ENCODE measurements at places on chromosomes 11 and 22. TPM values are rescaled to one million over a fixed set of nuclear protein-coding genes. Genes with fewer than 3 reads are reported as not detected.
A peak's percentile ranks its signal among the peaks of the same experiment; 100 is the strongest.

GRCh38 chr22:38655519-38656255 is 505 bp downstream of the FAM227A start:
- H3K4me1 ChIP-seq = peaks cover 21% of the 10 kb centered on the region
- DNase-seq = no peak
- H3K4me3 ChIP-seq = peak overlapping the region; percentile 94
- no peaks in the 10 kb centered on the region for H3K36me3 ChIP-seq
- H3K27me3 ChIP-seq = no peaks in the 10 kb centered on the region
- H3K27ac ChIP-seq = peak overlapping the region; percentile 96

- no peak overlapping the region for H3K27ac ChIP-seq
- H3K4me3 ChIP-seq = no peak overlapping the region
- no peak for DNase-seq
- no peaks in the 10 kb centered on the region for H3K36me3 ChIP-seq
These were observed 4.6 kb downstream of the FGF4 start for GRCh38 chr11:69770540-69770939.

GRCh38 chr22:37043828-37044538 is 7.6 kb upstream of the KCTD17 start:
- peaks cover 2% of the 10 kb centered on the region for H3K4me1 ChIP-seq
- H3K36me3 ChIP-seq = no peaks in the 10 kb centered on the region
- H3K27ac ChIP-seq = no peak overlapping the region
- H3K27me3 ChIP-seq = peaks cover 19% of the 10 kb centered on the region
- DNase-seq = peak; percentile 27
- H3K4me3 ChIP-seq = no peak overlapping the region

- no peaks in the 10 kb centered on the region for H3K36me3 ChIP-seq
- H3K27me3 ChIP-seq = no peaks in the 10 kb centered on the region
- DNase-seq = no peak
- H3K4me1 ChIP-seq = no peaks in the 10 kb centered on the region
These were observed 102.5 kb downstream of the KCNA4 start for GRCh38 chr11:29914203-29914930.

DNA sequence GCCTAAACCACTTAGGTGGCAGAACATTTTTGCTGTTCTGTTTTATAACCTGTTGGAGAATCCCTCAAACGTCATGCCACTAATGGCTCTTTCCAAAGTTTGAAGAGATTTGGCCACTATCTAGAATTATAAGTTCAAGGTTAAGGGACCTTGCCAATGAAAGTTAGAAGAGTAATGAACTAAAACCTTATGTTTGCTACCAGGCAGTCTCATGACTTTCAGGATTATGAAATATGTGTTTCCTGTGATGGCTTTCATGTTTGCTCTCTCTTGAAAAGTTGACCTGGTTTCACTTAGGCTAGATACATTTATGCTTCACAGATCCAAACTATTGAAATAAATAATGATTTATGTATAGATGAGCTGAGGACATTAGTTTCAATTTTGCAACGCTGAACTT is 340.0 kb downstream of the LRRC4C start:
- no peak for DNase-seq
- no peaks in the 10 kb centered on the region for H3K27me3 ChIP-seq
- H3K27ac ChIP-seq = no peak overlapping the region
- no peaks in the 10 kb centered on the region for H3K36me3 ChIP-seq
- no peaks in the 10 kb centered on the region for H3K4me1 ChIP-seq

- no peak for DNase-seq
- H3K36me3 ChIP-seq = peaks cover 2% of the 10 kb centered on the region
- H3K27ac ChIP-seq = peak overlapping the region; percentile 96
- H3K4me3 ChIP-seq = peak overlapping the region; percentile 50
- H3K27me3 ChIP-seq = no peaks in the 10 kb centered on the region
These were observed 72.9 kb upstream of the WNT7B start for GRCh38 chr22:46049726-46050450.

GRCh38 chr11:86932259-86932585 is 23.0 kb downstream of the FZD4 start:
- H3K4me3 ChIP-seq = no peak overlapping the region
- H3K27me3 ChIP-seq = no peaks in the 10 kb centered on the region
- peaks cover 3% of the 10 kb centered on the region for H3K4me1 ChIP-seq
- no peak for DNase-seq
- H3K27ac ChIP-seq = no peak overlapping the region

- peaks cover 50% of the 10 kb centered on the region for H3K27me3 ChIP-seq
- no peak overlapping the region for H3K4me3 ChIP-seq
- no peak overlapping the region for H3K27ac ChIP-seq
- peaks cover 3% of the 10 kb centered on the region for H3K4me1 ChIP-seq
- H3K36me3 ChIP-seq = peaks cover 2% of the 10 kb centered on the region
These were observed 91.5 kb upstream of the TBCEL start for GRCh38 chr11:120932305-120932915.

DNA sequence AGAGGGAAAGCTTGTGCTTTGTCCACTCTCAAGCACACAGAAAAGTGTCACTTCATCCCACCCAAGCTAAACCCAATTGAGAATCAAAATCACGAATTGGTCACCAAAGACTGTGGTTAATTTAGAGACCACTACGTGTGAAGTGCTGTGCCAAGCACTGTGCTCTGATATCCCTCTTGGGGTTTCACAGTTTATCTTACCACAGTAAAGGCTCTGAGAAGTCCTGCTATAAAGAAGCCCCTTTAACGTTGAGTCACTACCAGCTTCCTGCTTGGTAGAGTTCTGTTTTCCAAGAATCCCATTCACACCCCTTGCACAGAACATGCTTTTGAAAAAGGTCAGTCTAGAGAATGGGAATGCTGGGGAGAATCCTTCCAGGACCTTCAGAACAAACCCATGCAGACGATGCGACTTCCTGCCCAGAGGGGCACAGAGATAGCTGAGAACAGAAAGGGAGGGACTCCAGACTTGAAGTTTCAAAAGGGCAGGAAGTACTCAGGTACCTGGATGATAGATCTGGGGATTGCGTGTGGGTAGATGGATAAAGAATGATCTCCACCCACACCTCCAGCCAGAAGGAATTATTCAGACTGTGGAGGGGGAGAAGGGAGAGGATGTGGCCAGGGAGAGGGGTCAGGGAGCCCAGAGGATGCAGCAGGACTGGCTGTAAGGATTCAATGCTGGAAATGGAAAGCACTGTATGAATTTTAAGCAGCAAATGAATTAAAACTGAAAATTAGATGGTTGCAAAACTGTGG is 18.1 kb upstream of the TSPAN18 start:
- no peaks in the 10 kb centered on the region for H3K27me3 ChIP-seq
- H3K36me3 ChIP-seq = peaks cover 3% of the 10 kb centered on the region
- peaks cover 21% of the 10 kb centered on the region for H3K4me1 ChIP-seq
- DNase-seq = no peak

DNA sequence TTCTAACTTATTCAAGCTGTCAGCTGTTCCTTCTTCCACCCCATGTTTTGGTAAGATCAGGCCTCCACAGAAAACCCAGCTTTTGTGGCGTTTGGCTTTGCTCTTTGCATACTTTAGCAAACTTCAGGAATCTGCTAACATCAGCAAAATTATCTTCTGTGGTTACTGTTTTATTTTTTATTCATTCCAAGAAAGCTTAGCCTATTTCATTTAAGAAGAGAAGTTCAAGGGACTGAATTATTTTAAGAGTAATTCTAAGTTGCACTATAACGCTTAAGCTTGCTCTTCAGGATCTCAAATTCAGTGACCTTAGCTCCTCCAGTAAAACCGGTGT is 1.1 kb downstream of the JHY start:
- peaks cover 5% of the 10 kb centered on the region for H3K36me3 ChIP-seq
- peak overlapping the region; percentile 87 for H3K27ac ChIP-seq
- no peaks in the 10 kb centered on the region for H3K27me3 ChIP-seq
- H3K4me3 ChIP-seq = peak overlapping the region; percentile 87
- DNase-seq = no peak
- peaks cover 22% of the 10 kb centered on the region for H3K4me1 ChIP-seq

DNA sequence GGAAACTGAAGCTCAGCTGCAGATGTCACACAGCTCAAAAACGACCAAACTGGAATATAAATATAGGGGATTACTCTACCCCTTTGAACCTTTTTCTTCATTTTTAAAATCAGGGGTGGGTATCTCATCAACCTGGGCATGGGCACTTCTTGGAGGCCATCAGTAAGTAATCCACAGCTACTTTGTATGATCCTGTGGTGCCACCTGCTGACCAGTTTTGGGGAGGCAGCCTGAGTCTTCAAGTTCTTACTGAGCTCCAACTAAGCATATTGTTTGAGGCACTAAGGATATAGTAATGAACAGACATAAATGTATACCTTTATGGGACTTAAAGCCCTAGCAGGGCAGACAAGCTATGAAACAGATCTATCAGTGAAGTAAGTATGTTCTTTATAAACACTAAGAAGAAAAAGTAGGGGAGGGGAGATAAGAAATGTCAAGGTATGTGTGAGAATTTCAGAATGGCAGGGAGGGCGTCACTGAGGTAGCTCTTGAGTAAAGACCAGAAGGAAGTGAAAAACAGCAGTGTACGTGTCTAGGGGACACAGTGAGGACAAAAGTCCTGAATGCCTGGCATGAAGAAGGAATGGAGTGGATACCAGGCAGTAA is 18.4 kb downstream of the TUB start:
- H3K27me3 ChIP-seq = no peaks in the 10 kb centered on the region
- H3K36me3 ChIP-seq = peaks cover 8% of the 10 kb centered on the region
- H3K4me3 ChIP-seq = no peak overlapping the region

DNA sequence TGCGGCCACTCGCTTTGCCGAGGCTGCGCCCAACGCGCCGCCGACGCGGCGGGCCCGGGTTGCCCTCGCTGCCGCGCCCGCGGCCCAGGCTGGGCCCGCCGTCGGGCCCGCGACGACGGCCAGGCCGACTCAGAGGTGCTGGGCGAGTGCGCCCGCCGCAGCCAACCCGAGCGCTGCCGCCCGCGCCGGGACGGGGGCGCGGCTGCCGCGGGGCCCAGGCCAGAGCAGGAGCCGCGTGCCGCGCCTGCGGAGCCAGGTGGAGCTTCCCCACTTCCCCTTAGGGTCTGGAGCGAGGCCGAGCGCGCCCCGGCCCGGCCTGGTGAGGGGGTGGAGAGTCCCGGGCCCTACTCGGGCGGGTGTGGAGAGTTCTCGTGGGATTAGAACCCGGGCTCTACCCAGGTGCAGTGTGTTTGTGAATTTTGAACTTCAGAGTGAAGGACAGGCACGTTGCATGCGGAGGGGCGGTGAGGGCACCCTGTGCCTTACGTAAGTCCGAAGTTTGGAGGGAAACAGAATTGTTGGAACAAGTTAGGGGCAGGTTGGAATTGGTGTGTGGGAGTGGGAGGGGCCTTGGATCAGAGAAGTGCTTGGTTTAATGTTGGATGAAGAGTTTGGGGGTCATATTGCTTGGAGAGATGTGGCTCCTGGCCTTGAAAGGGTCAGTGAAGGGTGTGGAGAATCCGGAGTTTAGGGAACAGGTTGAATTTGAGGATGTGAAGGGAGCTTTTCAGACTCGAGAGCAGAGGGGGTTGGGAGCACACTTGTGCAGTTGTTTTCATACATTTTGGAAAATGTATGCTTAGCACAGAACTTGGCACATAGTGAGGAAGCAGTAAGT is 697 bp downstream of the RNF169 start:
- peak overlapping the region; percentile 97 for H3K4me3 ChIP-seq
- H3K27ac ChIP-seq = peak overlapping the region; percentile 94
- peak; percentile 35 for DNase-seq
- H3K36me3 ChIP-seq = peaks cover 4% of the 10 kb centered on the region
- peaks cover 32% of the 10 kb centered on the region for H3K4me1 ChIP-seq
- H3K27me3 ChIP-seq = no peaks in the 10 kb centered on the region

DNA sequence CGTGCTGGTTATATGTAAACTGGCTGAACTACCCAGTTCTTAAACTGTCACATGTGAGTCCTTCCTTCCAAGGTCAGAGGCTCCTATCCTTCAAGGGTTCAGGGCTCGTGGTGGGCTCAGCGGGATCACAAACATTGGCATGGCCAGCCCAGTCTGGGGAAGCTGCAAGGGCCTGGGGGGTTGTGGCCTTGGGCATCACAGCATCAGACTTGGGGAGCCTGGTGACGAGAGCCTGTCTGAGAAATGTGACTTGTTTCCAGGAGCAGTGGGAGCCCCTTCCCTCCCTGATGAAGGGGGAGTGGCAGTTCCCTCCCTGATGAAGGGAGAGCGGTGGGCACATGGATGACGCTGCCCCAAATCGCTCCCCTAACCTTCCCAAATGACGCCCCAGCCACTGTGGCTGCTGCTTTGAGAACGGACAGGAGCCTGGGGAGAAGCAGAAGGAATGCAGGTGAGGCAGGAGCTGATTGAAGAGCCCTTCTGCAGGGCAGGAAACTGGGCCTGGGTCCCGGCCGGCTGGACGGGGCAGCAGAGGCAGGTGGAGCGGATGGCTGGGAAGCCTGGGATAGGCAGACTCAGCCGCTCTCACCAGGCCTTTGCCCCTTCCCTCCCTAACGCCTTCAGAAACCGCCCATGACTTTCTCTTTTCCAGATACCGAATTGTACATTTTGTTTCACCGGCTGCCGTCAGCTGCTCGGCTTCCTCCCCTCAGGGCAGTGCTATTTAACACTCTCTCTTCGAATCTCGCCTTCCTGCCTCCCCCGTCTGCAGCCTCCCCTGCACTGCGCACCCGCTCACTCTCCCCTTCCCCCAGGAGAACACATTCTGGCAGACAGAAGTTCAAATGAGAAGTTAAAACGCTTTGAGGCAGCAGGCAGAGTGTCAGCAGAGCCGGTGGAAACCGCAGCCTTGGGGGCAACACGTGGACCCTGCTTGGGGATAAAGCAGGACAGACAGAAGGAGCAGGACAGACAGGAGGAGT is 1486.7 kb downstream of the BRD1 start:
- no peak for DNase-seq
- H3K27me3 ChIP-seq = peaks cover 11% of the 10 kb centered on the region
- H3K36me3 ChIP-seq = peaks cover 4% of the 10 kb centered on the region
- no peak overlapping the region for H3K27ac ChIP-seq
- peaks cover 4% of the 10 kb centered on the region for H3K4me1 ChIP-seq

- no peaks in the 10 kb centered on the region for H3K36me3 ChIP-seq
- no peaks in the 10 kb centered on the region for H3K4me1 ChIP-seq
- DNase-seq = no peak
- H3K27ac ChIP-seq = no peak overlapping the region
- H3K27me3 ChIP-seq = peaks cover under 1% of the 10 kb centered on the region
These were observed 7.7 kb upstream of the OR8B12 start for GRCh38 chr11:124551189-124551588.

GRCh38 chr11:113271551-113272245 is 42.7 kb upstream of the TTC12 start:
- DNase-seq = no peak
- no peaks in the 10 kb centered on the region for H3K4me1 ChIP-seq
- no peak overlapping the region for H3K27ac ChIP-seq
- H3K27me3 ChIP-seq = peaks cover 33% of the 10 kb centered on the region

DNA sequence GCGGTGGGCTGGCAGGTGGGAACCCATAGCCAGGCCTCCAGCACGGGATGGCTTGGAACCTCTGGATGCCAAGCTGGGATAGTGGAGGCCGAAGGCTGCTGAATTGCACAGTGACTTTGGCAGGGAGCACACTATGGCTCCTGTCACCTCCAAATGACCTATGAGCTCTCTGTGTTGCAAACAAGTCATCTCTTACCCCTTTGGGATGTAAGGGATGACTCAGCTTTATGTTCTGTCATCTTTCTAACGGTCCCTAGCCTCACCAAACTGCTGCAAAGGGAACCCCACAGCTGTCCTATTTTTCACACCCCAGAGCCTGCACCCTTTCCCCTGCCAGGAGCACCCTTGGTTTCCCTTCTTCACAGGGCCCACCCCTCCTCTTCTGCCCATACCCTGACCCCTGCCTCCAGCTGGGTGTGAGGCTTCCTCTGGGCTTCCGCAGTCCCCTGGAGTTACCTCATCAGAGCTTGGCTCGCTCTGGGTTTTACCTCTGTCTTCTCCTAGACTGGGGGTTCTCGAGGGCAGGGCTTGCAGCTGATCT is 2.7 kb upstream of the SCUBE1 start:
- no peak overlapping the region for H3K4me3 ChIP-seq
- H3K4me1 ChIP-seq = peaks cover 6% of the 10 kb centered on the region
- H3K27me3 ChIP-seq = peaks cover 70% of the 10 kb centered on the region
- no peak overlapping the region for H3K27ac ChIP-seq
- peaks cover 13% of the 10 kb centered on the region for H3K36me3 ChIP-seq
- DNase-seq = no peak

Gene GSTT2
- not detected for total RNA-seq

Gene CAVIN3
- total RNA-seq = not detected

Gene NUCB2
- 29.5 TPM for total RNA-seq

All from T-helper 17 cell (primary cell).